Stimulated activated CD4-positive, alpha-beta T cell treated with anti-CD3 and anti-CD28 coated beads, Interleukin-1b, Interleukin-23, amount 100 ng/mL, for 48 hours (primary cell): ENCODE measurements at places on chromosomes 7 and 10.

- DNase-seq = no peak
These were observed 172.9 kb downstream of the TMEM26 start for GRCh38 chr10:61280303-61280702.

GRCh38 chr7:41887416-41887815 is 184.5 kb upstream of the INHBA start:
- DNase-seq = no peak

GRCh38 chr7:64625114-64626082 is 40.5 kb upstream of the ZNF107 start:
- no peak for DNase-seq

DNA sequence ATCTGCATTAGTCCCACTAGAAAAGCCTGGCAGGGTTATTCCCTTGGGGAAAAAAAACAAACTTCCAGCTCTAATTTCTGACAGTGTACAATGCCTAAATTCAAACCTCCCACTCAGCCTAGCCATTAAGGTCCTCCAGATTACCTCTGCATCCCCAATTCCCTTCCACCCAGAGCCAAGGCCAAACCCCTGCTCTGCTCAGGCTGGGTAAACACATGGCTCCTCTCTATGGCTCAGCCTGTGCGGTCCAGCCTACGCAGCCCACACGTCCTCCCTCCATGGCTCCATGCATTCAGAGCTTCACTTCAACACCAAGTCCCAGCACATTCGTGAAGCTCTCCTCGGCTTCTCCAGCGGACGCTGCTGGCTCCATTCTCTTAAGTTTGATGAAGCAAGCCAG is 5.2 kb downstream of the DLG5 start:
- DNase-seq = no peak

DNA sequence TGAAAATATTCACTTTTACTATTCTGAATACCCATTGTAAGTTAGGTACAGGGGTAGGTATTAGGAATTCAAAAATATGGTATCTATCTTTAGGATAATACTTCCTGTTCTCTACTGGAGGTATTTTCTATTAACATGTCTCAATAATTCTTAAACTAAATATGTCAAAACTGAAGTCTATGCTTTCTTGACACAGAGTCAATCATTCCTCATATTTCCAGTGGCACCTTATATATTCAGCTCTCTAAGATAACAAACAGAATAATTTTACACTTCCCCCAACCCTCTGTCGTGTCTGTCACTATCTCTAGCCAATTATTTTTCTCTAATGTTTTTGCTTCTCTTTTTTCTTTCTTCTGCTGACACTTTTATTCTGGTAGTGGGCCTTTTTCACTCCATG is 138.9 kb downstream of the TMEM26 start:
- DNase-seq = no peak

GRCh38 chr7:5408777-5409176 is 14.9 kb downstream of the TNRC18 start:
- no peak for DNase-seq

- no peak for DNase-seq
These were observed 6.6 kb upstream of the SP8 start for GRCh38 chr7:20793248-20793647.

- DNase-seq = no peak
These were observed 122.2 kb downstream of the GRM3 start for GRCh38 chr7:86765931-86766330.

DNA sequence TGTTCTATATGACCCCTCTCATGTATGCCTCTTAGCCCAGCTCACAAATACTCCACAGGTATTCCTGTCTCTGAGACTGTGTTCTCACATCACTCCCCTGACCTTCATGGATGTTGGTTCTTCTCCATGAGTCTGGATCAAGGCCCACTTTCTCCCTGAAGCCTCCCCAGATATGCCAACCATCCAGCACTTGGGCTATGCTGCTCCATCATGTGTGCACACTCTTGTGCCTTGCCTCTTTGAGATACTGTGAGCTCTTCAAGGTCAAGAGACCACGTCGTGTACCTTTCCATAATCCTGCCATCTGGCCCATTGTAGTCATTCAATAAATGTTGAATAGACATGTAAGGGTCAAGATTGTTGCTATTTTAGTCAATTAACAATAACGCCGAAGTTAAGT is 30.1 kb upstream of the TM9SF3 start:
- DNase-seq = no peak
